ENCODE measurements at places on chromosomes 7 and 10.

DNA sequence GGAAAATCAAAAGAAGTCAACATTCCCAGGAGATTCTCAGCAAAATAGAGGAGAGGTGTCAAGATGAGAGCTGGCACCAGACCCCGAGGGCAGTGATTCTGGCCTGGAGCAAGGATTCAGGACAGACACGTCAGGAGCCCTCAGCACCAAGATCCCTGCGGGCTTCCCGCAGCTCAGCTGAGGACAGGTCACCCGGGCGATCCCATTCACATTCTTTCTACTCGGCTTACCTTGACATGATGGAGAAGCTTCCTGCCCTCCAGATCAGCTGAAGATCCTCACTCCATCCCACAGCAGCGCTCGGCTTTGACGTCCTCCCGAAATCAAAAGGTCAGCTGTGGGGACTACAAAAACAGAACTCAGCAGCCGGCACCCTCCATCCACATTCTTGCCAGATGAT lies 139.1 kb downstream of the DLG5 start:
- DNase-seq, result no peak

DNA sequence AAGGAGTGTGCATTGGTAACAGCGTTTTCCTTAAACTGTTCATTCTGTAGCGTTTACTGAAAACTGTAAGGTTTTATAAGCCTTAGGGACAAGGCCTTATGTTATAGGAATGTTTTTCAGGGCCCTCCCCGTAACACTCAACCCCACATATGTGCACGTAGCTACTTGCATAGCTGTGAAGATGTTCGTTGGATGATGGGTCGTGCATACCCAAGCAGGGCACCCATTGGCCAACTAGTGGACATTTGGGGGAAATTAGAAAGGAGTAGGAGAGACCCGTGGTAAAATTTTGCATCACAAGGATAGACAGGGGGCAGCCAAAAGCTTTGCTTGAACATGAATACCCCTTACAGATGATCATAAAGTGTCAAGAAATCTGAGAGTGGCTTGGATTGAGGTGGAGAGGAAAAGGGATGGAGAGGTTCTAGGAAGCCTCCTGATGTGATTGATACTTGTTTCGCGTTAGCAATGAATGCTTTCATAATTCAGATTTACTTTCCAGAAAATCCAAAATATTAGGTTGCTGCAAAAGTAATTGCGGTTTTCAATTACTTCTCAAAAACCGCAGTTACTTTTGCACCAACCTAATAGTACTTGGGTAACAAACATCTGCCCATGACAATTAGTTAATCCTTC lies 878 bp downstream of the SEC61A2 start:
- peak; percentile 85 for DNase-seq

DNA sequence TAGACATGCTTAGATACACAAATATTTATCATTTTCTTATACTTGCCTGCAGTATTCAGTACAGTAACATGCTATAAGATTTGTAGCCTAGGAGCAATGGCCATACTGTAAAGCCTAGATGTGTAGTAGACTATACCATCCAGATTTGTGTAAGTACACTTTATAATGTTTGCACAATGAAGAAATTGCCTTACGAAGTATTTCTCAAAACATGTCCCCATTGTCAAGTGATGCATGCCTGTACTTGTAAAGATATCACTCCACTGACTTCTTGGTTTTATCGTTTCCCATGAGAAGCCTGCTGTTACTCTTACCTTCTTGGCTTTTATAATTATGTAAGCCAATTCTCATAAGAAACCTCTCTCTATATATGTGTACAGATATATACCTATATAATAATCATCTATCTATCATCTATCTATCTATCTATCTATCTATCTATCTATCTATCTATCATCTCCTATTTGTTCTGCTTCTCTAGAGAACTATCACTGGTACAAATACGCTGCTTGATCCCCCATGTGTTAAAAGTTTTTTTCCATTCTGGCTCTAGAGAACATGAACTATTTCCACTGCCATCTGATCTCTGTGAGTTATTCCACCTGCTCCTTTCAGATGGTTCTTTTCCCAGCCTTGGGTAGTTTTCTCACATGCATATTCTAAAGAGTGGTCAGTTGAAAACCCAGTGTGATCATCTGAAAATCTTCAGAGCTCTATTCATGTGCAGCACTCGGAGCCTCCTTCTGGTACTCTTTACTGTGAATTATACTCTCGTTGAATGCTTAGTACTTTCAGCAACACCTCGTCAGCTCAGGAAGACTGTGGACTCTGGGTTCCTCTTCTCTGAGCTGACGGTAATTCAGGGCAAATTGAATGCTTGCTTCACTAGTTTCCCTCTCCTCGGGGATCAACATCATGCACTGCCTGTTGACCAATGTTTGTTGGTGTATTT lies 14.5 kb upstream of the VCL start:
- no peak for DNase-seq

GRCh38 chr10:102400076-102400475 lies 4.6 kb downstream of the NFKB2 start:
- DNase-seq, result no peak

DNA sequence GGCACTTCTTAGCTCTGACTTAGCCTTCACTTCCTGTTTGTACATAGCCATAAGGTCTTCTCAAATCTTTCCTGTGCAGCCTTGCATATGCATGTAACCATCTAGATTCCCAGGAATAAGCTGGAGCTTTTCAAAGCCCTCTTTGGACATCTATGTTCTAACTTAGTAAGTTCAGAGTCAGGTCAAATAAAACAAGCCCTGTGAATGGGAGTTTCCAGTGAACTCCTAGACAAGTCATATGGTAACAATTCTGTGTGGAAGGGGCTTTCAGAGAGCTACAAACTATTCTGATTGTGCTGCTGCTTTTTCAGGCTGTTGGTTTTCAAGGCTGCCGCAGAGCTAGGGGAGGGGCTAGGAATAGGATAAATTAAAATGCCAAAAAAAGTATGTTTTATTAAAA lies 208.4 kb upstream of the AKR1E2 start:
- DNase-seq, result no peak

GRCh38 chr7:33326485-33326848 lies 197.1 kb downstream of the BBS9 start:
- DNase-seq, result no peak

DNA sequence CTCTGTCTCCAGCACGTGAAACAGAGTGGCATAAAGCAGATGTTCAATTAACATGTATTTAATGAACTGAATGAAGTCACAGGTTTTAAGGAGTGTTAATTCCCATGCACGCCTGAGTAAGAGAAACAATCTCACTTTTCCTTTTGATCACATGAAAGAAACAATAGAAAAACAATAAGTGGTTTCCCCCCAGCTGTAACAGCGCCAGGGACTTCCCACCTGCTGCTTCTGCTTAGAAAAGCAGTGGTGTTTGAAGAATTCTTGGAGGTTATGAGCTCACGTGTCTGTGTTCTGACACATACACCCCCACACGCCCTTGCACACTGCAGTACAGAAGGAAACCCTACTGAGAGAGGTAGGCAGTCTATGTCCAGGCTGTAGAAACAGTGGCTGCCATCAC lies 51.3 kb upstream of the FRMD4A start:
- no peak for DNase-seq

DNA sequence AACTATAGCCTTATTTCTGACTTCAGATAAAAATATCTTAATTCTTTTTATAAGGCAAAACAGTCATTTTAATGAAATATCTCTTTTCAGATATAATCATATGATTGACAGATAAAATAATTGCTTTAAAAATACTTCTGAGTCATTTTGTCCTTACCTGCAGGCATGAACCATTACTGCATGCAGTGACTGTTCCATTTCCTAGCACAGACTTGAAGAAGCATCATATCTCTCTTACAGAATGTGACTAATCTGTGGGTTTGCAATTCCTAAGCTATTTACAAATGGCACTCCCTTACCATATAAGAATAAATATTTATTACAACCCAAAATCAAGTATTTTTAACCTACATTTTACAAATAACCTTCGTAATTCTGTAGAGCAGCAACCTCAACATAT lies 120.7 kb downstream of the SRPK2 start:
- no peak for DNase-seq

GRCh38 chr7:79741684-79742083 lies 288.2 kb upstream of the MAGI2 start:
- no peak for DNase-seq

- no peak for DNase-seq
Measured at GRCh38 chr10:98419469-98420261, 4.7 kb upstream of the PYROXD2 start.

DNA sequence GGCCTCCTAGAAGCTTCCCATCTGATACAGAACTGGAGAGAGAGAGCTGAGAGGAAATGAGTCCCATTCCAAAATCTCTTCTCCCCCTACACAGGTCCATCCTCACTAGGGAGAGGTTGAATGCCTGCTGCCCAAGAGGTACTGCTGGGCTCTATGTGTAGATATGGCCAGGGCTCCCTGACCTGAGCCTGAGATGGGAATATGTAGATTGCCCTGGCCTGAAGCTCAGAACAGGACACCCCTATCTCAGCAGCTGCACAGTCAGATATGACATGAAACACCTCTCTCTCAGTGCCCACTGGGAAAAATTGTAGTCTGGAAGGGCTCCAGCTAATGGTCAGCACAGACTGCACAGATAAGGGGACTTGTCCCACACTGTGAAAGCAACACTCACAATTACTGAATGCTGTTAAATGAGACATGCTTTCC lies 3.1 kb upstream of the IFIT1B start:
- DNase-seq, result peak; percentile 93

GRCh38 chr10:4506095-4506494 lies 319.9 kb upstream of the AKR1E2 start:
- DNase-seq, result no peak

GRCh38 chr7:75534727-75535307 lies 42.7 kb downstream of the SPDYE5 start:
- DNase-seq, result peak; percentile 4

- DNase-seq, result peak; percentile 19
Measured at GRCh38 chr10:102384053-102384452, 11.5 kb upstream of the NFKB2 start.

DNA sequence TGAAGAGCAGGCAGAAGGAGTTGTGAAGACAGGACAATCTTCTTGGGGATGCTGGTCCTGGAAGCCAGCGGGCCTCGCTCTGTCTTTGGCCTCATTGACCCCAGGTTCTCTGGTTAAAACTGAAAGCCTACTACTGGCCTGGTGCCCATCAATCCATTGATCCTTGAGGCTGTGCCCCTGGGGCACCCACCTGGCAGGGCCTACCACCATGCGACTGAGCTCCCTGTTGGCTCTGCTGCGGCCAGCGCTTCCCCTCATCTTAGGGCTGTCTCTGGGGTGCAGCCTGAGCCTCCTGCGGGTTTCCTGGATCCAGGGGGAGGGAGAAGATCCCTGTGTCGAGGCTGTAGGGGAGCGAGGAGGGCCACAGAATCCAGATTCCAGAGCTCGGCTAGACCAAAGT lies 1.5 kb downstream of the CHPF2 start:
- DNase-seq, result no peak

DNA sequence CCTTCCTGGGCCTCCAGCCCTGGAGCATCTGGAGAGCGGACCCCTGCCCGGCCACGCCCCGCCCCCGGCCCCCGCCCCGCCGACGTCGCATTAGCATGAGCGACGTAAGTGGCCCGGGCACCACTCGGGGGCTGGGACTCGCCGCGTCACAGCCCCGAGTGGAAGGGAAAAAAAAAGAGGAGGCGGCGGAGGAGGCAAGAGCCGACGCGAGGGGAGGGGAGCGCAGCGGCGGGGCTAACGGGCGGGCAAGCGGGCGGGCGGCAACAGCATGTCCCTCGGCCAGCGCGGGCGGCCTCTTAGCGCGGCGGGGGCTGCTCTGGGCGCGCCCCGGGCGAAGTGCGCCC lies at the start of gene SLC18A3:
Gene SLC18A3, plus strand, starts transcription at position 197 of the 344 bp plus-strand sequence. CDS start 431 bp downstream, outside the sequence.
- DNase-seq, result no peak

GRCh38 chr7:156019308-156019707 lies 207.0 kb upstream of the SHH start:
- DNase-seq, result no peak

DNA sequence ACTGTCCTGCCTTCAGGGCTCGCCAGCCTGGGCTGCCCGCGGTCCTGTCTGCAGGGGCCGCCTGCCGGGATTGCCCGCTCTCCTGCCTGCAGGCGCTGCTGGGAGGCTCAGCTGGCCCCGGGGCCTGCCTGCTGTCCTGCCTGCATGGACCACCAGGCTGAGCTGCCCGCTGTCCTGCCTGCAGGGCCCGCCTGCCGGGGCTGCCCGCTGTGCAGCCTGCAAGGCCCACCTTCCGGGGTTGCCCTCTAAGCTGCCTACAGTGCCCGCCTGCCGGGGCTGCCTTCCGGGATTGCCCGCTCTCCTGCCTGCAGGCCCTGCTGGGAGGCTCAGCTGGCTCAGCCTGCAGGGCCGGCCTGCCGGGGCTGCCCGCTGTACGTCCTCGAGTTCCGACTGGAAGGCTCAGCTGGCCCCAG lies 164.4 kb downstream of the GLRX3 start:
- peak; percentile 37 for DNase-seq

GRCh38 chr7:95045236-95045923 lies 138.0 kb downstream of the PPP1R9A start:
- no peak for DNase-seq

DNA sequence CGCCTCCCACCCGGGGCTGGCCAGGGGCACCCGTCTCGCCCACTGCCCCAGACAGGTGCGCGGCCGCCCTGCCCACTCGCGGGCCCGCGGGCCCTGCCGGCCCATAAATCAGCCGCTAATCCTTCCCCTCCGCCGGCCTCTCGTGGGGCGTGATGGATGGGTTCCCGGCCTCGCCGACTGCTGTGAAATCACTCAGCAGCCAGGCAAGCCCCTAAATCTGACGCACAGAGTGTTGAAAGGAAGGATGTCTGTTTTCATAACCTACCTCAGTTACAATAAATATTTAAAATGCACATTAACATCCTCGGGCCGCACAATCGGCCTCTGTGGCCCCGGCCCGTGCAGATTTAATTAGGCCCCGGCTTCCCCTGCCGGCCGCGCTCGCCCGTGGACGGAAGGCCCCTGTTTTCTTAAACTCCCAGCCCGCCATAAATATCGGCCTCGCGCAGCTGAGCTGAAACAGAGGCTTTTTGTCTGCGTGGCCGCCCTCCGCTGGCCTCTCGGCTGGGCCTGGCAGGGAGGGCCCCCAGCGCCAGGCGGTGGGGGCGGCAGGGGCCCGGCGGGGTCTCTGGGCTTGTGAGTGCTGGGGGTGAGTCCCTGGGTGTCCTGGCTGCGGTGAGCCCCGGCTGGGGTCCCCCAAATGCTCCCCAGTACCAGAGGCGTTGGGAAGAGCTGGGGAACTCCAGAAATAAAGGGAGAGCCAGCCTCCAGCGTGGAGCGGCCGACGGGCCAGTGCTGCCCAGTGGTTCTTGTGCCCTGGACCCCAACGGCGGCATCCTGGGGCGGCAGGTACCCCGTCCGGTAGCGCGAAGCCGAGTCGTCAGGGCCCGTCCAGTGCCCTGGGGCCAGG lies 90.7 kb downstream of the UNCX start:
- DNase-seq, result no peak

GRCh38 chr10:42691361-42692120 lies 53.2 kb upstream of the ZNF33B start:
- no peak for DNase-seq

Data from hematopoietic multipotent progenitor cell treated with erythropoietin and hydrocortisone succinate and interleukin-3 and kit ligand, for 8 days (in vitro differentiated cells).